ENCODE measurements at places on chromosomes 6 and 20. TPM values are rescaled to one million over a fixed set of nuclear protein-coding genes. Genes with fewer than 3 reads are reported as not detected.

GRCh38 chr20:23200914-23201313 lies 114.8 kb upstream of the CD93 start:
- no peak overlapping the region for H3K4me3 ChIP-seq
- no peak overlapping the region for H3K27ac ChIP-seq
- no peaks in the 10 kb centered on the region for H3K36me3 ChIP-seq
- no peaks in the 10 kb centered on the region for H3K27me3 ChIP-seq

DNA sequence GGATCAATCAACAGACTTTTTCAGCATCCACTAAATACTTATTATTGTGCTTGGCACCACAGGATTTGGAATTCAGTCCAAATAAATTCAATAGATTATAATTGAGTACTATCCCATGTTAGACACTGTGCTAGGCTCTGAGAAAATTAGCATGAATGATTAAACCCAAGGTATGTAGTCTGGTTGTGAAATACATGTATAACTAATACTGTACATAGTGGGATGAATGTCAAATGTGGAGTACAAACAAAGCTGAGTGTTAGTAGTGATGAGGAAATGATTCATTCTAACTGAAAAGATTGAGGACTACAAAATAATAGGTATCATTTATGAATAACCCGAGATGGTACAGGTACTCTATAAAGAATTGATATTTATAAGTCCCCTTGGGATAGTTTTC lies 111.9 kb upstream of the FLRT3 start:
- no peaks in the 10 kb centered on the region for H3K36me3 ChIP-seq
- H3K27ac ChIP-seq, result no peak overlapping the region
- H3K27me3 ChIP-seq, result no peaks in the 10 kb centered on the region

GRCh38 chr6:150417899-150418826 lies 49.4 kb downstream of the IYD start:
- DNase-seq, result no peak
- peaks cover 12% of the 10 kb centered on the region for H3K4me1 ChIP-seq
- H3K27me3 ChIP-seq, result no peaks in the 10 kb centered on the region

- no peak overlapping the region for H3K4me3 ChIP-seq
- no peak for DNase-seq
- no peaks in the 10 kb centered on the region for H3K27me3 ChIP-seq
- H3K4me1 ChIP-seq, result peaks cover 32% of the 10 kb centered on the region
- H3K36me3 ChIP-seq, result no peaks in the 10 kb centered on the region
Observed at GRCh38 chr6:112279031-112279935, 24.9 kb upstream of the LAMA4 start.

DNA sequence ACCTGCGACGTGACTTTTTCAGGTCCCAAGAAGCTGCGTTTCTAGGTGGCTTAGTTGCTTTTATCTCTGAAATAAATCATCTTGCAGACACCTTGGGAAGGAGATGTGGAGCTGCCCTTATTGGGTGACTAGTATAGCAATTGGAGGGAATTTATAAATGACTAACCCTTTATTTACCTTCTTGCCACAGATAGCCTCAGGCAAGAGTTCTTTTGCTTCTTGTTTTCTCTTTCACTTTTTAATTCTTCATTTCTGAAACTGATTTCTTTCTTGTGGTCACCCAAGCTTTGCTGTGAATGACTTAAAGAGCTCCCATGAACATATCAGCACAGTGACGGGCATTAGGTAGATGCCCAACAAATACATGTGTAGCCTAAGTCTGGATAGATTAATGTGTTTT lies 3.0 kb downstream of the ADGRF4 start:
- H3K4me3 ChIP-seq, result no peak overlapping the region
- H3K27ac ChIP-seq, result no peak overlapping the region
- H3K4me1 ChIP-seq, result no peaks in the 10 kb centered on the region
- no peak for DNase-seq
- H3K27me3 ChIP-seq, result no peaks in the 10 kb centered on the region

DNA sequence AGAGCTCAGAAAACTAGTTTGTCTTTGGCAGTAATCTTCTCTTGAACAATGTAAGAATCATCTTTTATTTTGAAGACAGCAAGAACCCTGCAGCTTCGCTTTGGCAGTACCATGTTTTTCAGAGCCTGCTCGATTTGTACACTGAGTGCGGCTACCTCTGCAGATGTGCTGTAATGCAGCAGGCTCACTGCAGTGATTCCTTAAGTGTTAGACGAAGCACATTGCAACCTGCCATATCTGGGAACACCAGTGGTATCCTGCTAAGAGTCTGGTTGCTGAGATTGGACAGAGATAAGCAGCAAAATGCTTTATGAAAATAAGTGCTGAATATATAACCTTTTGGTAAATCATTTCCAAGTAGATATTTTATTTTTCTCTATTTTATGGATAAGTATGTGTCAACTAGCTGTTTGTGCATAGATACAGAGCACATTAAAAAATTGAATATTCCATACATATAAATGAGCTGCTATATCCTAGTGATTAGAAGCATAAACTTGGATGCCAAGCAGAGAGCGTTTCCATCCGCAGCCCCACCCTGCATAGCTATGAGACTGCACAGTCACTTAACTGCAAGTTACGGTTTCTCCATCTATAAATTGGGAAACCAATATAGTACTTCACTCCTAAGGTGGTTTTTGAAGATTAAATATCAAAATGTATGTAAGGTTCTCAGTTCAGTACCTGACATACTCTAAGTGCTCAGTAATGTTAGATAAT lies 328.3 kb downstream of the FARS2 start:
- no peaks in the 10 kb centered on the region for H3K36me3 ChIP-seq
- no peaks in the 10 kb centered on the region for H3K27me3 ChIP-seq
- no peak for DNase-seq
- no peaks in the 10 kb centered on the region for H3K4me1 ChIP-seq
- no peak overlapping the region for H3K27ac ChIP-seq
- H3K4me3 ChIP-seq, result no peak overlapping the region

DNA sequence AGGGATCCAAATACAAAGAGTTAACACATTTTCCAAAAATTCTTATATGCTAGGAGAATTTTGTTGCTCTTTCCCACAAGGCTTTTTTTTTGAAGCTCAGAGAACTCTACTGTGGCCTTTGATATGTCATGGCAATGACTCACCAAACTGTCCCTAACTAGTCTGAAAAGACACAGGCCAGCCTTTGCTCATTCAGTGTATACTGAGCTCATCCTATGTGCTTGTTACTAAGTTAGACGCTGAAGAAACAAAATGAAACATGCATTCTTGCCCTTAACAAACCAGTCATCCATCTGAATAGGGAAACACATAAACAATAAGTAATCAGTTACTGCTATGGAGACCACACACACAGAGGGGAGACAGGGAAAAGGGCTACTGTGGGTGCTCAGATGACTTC lies 291.8 kb downstream of the FOXC1 start:
- H3K4me1 ChIP-seq, result no peaks in the 10 kb centered on the region
- no peak for DNase-seq
- H3K4me3 ChIP-seq, result no peak overlapping the region
- no peak overlapping the region for H3K27ac ChIP-seq

GRCh38 chr6:137949686-137950390 lies 82.8 kb downstream of the TNFAIP3 start:
- no peak for DNase-seq
- peaks cover 2% of the 10 kb centered on the region for H3K4me1 ChIP-seq
- H3K36me3 ChIP-seq, result no peaks in the 10 kb centered on the region
- H3K27me3 ChIP-seq, result no peaks in the 10 kb centered on the region
- H3K4me3 ChIP-seq, result no peak overlapping the region

GRCh38 chr6:102474041-102474807 lies 1080.7 kb downstream of the GRIK2 start:
- no peaks in the 10 kb centered on the region for H3K27me3 ChIP-seq
- H3K36me3 ChIP-seq, result no peaks in the 10 kb centered on the region
- H3K4me1 ChIP-seq, result no peaks in the 10 kb centered on the region
- no peak overlapping the region for H3K4me3 ChIP-seq
- no peak for DNase-seq
- no peak overlapping the region for H3K27ac ChIP-seq

- DNase-seq, result no peak
- H3K27me3 ChIP-seq, result no peaks in the 10 kb centered on the region
- H3K4me1 ChIP-seq, result no peaks in the 10 kb centered on the region
- no peak overlapping the region for H3K27ac ChIP-seq
Observed at GRCh38 chr6:137403443-137403842, 90.8 kb downstream of the OLIG3 start.

IRF4 gene
- total RNA-seq, result 1.7 TPM

LRRN4 gene
- 39.8 TPM for total RNA-seq

MRPS26 gene
- 36.7 TPM for total RNA-seq

CD109 gene
- 16.3 TPM for total RNA-seq

ADAT2 gene
- total RNA-seq, result 7.3 TPM

WASF1 gene
- 4.1 TPM for total RNA-seq

HRH3 gene
- not detected for total RNA-seq

TMEM74B gene
- total RNA-seq, result 24.3 TPM
